ENCODE measurements at places on chromosomes 1 and 21.

DNA sequence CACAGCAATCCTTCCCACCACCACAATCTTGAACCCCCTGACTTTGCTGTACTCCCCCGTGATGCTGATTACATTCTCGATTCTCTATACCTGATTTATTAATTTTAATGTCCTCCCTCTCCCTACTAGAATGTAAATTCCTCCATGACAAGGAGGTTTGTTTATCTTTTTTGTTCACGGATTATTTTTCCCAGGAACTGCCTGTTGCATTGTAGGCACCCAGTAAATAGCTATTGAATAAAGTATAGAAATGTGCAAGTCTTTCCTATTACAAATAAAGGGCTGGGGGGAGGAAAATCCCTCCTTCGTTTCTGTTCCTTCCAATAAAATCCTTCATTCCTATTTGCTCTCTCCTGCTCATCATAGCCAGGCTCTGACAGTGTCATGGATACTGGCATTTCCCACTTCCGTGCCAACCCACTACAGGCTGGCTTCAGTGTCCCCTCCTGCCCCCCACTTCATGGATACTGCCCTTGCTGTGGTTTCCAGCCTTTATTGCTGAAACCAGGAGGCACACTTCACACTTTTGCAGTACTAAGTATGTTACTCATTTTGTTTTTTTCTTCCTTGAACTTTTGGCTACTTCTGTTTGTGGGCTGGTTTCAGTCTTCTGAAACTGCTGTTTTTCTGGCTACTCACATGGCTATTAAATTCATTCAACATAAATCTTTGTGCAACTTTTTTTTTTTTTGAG lies 7.5 kb downstream of the KIF1B start:
- DNase-seq, result peak; percentile 12

- DNase-seq, result no peak
Measured at GRCh38 chr1:243483071-243483771, 227.4 kb downstream of the SDCCAG8 start.

DNA sequence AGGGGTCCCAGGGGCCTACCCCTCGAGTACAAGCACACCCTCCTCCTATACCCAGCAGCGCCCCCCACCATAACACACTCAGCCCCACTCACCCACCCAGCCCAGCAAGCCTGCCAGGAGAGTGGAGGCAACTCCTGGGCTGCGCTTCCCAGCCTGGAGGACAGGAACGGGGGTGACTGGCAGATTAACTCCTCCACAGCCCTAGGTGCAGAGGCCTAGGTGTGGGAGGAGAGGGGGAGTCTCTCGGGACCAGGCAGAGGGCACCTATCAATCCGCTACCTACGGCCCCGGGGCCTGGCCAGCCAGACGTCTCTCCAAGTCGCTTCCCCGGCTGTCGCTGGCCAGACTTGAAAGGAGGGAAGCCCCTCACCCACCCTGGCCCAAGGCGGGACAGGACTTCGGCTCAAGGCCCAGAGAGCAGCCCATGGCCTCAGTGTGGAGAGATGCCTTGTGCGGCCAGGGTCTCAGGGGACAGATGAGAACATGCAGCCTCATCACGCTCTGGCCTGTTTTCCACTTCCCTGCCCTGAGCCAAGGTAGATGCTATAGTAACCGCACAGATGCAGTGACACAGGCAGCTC lies 24.9 kb downstream of the MATN1 start:
- DNase-seq, result no peak

DNA sequence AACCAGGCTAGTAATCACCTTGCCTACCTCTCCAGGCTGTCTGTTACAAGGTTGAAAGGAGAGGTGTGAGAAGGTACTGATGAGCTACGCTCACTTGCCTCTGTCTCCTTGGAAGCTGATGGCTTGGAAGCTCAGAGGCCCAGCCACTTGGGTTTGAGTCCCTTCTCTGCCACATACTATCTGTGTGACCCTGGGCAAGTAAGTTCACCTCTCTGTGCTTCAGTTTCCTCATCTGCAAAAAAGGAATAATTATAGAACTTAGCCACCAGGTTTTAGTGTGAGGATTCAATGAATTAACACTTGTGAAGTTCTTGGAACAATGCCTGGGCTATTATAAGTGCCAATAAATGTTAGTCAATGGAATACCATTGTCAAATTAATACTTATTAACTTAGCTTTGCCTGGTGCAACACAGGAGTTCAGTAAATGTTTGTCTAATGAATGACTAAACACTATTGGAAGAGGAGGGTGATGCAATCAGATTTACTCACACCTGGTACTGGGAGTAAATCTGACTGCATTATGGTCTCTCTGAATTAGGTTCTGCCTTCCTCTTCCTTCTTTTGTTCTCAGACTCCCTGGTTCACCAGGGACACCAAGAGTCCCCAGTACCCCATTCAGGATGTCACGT lies 55.5 kb downstream of the TRABD2B start:
- no peak for DNase-seq

GRCh38 chr1:62727656-62728407 lies 39.6 kb upstream of the DOCK7 start:
- DNase-seq, result no peak

DNA sequence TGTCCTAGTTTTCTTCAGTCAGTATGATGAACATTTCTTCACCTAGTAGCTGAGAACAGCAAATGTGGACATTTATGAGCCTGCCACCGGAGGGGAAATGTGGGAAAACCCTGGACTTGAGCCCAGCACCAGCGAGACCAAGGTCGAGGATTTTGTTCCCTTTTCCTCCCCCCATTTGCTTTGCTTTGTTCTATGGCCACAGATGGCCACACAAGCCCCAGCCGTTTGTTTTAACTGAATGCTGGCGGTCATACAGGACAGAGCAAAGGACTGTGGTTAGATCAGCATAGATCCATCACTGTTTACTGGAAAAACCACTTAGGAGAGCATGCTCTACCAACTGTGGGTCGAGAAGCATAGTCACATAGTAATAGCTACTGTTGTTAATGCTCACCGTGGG lies 20.9 kb downstream of the SH2D2A start:
- no peak for DNase-seq

DNA sequence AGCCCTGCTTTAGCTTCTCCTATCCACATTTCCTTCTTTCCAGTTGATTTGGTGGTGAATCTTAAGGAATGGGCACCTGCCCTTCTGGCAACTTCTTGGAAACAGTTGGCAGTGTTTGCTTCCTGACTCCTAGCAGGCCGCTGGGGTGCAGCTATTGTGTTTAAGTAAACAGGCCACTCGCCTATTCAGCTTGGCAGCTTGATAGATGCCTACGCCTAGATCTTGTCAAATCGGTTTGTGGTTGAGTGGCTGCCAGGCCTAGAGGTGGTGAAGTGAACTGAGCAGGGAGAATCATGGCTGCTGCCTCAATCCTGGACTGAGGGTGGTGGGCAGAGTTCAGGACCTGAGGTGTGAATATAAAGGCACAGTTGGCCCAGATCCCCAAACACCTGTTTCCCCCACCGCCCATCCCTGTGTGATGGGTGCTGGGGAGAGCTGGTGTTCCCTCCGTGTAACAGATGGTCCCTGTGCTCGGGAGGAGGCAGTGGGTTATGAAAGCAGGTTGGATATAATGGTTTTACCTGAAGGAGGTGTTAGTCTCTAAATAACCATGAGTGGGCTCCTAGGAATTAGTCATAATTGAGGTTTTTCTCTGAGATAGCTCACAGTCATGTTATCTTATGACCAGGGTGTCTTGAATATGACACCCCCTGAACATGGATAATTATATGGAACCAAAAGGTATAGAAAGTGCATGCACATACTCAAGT lies 940 bp upstream of the PLA2G2C start:
- DNase-seq, result peak; percentile 19

GRCh38 chr1:171716616-171717015 lies 25.2 kb downstream of the VAMP4 start:
- DNase-seq, result no peak

DNA sequence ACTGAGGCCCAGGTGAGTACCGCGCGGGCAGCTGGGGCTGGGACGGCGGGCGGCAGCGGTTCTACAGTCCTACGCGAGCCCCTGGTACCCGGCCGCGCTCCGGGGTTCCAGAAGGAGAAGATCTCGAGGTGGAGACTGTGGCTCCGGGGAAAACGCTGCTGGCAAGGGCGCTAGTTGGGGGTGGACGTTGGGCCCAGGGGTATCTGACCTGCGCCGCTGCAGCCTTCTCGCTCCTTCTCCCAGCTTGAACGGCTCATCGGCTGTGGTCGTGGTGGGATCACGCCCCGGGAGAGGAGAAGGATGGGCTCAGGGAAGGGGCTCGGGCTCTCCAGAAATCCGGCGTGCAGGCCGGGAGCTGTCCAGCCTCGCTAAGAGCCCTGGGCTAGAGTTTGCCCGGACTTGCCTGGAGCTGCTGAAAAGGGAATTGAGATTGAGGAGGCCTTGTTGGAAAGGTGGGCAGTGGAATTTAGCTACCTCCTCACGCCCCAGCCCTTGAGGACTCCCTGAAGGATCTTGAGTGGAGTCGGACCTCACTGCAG lies 1.1 kb upstream of the POU3F1 start:
- no peak for DNase-seq

GRCh38 chr1:183023146-183023600 lies at the start of gene LAMC1:
Gene LAMC1, plus strand, starts transcription at chr1:183023420. Its CDS starts 297 bp downstream, at chr1:183023717.
- DNase-seq, result no peak

DNA sequence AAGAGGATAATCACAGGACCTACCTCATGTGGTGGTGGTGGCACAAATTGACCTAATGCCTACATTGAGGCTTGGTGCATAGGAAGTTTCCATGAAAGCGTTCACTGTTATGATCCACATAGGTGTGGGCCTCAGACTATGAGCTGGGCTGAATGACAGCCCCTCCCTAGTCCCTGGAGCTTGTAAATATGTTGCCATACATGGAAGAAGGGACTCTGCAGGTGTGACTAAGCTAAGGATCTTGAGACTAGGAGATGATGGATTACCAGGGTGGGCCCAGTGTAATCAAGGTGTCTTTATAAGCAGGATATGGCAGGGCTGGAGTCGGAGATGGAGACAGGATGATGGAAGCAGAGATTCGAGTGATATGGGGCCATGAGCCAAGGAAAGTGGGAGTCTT lies 31.0 kb upstream of the KCNE1 start:
- DNase-seq, result no peak

GRCh38 chr1:89302697-89303332 lies 30.2 kb upstream of the GBP5 start:
- no peak for DNase-seq

- no peak for DNase-seq
Measured at GRCh38 chr1:36108314-36108713, 16.7 kb downstream of the COL8A2 start.

DNA sequence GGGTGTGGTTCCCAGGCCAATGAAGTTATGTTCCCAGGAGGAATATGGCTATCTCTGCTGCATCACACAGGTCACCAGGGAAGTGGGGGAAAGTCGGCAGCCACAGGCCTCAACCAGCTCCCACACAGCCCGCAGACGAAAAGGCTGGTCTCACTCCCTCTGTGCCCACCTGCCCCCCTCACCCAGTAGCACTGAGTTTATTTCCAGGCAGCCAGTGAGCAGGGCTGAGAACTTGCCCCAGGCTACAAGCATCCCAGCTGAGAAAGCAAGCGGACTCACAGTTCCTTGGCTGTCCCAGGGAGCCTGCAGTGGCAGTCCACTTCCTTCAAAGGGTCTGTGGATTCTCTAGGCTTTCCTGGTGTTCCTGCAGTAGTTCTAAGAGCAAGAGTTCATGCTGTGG lies 68.9 kb downstream of the SLC5A9 start:
- no peak for DNase-seq

- no peak for DNase-seq
Measured at GRCh38 chr1:22351768-22352080, 99.9 kb upstream of the ZBTB40 start.

- DNase-seq, result no peak
Measured at GRCh38 chr1:168454211-168454815, 89.5 kb downstream of the XCL2 start.

GRCh38 chr1:232378266-232379062 lies 251.5 kb downstream of the SIPA1L2 start:
- no peak for DNase-seq

DNA sequence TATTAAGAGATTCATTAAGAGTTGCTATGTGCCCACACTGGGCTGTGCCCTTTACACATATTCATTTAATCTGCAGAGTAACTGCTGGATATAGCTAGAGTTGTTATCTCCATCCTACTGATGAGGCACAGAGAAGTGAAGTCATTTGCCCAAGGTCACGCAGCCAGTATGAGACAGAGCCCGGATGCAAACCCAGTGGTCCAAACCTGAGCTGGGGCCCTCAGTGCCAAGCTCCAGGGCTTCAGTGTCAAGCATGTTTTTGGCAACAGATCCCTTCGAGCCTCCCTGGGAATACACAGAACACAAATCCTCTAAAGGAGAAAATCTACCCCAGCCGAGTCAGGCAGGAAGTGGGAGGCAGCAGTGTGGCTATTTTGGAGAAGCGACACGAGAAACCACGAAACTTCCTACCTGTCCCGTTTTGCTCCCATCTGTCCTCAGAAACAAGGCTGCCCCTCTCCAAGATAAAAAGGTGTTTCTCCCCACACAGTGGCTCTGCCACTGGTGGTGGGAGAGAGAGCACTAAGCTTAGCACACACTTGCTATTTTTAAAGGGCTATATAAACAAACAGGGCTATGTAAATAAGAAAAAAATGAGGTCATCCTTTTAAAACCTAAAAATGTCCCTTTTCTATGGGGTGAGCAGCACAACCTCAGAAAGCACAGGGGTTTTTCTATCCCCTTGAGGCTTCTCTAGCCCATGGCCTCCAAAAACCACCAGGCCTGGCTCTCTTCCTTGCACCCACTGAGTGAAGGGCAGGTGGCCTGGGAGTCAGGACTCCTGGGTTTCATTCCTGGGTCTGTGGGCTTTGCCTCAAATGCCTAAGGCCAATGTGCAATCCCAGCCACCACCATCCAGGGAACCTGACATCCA lies 138.6 kb upstream of the EDN2 start:
- no peak for DNase-seq

DNA sequence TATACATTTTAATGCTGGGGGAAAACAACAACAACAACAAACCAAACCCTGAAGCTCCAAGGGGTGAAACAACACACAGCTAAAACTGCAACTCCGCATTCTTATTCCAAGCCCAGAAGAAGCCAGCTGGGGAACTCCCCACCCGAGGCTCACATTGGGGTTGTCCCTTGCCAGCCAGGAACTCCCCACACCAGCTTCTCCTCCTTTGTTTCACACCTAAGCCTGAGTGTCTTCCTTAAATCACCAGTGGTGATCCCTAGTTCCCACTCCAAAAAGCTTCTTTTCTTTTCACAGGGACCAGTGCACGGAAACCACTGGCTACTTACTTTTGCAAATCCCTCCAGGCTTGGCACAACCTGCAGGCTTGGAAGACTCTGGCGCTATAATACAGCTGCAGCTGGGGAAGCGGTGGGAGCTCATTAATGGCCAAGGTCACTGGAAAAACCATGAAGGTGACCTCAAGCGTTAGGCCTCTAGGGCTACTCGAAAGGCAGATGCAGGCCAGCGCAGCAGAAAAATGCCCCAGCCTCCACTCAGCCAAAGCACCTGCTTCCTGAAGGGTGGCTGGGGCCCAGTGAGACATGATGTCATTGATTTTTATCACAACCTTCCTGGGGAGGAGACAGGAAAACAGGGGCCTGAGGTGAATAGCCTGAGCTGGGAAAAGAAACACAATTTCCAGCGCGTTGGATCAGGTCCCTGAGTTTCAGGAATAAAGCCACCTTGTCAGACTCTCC lies 40.1 kb downstream of the TLR5 start:
- DNase-seq, result no peak

DNA sequence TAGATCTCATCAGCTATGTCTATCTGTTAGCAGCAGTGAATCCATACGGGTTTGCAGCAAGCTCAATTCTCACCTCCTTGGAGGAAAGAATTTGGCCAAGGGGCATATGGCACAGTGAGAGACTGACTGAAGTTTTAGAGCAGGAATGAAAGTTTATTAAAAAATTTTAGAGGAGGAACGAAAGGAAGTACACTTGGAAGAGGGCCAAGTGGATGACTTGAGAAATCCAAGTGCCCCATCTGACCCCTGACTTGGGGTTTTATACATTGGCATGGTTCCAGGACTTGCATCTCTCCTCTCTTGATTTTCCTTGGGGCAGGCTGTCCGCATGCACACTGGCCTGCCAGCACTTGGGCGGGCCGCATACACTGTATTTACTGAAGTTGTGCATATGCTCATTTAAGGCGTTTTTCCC lies 9.2 kb upstream of the OSBPL9 start:
- DNase-seq, result no peak
